Hematopoietic multipotent progenitor cell treated with erythropoietin and hydrocortisone succinate and interleukin-3 and kit ligand, for 8 days (in vitro differentiated cells): ENCODE measurements at places on chromosomes 12 and 14.

DNA sequence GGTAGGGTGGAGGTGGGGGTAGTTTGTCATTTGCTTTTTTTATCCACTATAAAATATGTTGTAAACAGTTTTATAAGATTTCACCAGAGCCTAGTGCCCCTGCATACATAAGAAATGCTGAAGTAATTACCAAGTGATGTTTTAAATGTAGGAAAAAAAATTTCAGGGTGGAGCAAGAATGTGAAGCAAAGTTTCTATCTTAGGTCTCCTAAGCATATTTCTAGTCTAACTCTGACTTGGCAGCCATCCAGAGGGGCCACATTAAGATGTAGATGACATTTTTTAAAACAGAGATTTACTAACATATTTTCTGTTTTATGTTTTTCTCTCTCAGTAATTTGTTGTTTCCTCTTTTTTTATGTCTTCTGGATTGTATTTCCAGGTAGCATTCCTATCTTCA is 15.8 kb upstream of the KRAS start:
- no peak for DNase-seq

DNA sequence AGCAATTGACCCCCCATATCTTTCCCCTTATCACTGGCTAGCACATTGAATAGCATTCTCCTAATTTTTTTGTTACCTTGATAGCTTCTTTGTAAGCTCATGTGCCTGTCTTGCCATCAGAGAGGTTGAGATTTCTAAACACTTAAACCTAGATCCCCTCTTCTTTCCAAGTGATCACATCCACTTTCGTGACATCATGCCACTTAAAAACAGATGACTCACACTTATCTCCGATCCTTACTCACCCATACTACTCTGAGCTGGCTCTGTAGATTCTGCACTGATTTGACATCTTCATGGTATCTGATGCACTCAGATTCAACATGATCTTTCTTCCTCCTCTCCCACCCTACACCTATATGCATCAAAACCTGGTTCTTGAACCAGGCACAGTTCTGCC is 10.5 kb downstream of the GPR137C start:
- DNase-seq, result no peak

DNA sequence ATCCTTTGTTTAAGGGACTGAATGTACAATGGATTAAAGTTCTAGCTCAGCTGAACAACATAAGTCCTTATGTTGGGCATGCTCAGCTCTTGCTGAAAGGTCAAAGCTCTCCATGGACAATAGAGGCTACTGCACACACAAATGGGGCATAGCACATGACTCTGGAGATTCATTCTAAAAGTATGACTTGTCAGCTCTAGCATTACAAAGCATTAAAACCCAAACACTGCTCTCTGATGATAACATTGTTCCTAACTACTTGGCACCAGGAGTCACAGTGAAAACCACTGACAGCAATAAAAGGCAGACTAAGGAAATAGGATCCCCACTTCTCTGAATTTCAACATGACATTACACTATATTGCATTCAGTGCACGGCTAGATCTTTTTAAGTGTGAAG is 21.9 kb upstream of the FSCB start:
- no peak for DNase-seq

DNA sequence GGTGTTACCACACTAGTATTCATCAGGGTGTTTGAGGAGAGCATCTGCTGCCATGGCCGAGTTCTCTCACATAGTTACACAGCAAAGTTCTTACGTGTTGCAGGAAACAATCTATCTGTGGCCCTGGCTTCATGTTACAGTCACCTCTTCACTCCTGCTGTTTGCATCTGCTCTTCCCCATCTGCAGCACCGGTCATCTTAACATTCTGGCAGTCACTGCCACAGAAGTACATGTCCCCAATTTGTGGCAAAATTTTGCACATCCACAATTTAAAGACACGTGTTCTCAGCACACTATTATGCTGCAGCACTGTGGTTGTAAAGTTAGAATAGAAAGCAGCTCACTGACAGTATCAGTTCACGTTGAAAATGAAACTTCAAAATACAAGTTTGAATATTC is 23.2 kb downstream of the MAPK1IP1L start:
- peak; percentile 7 for DNase-seq
